D341Med (cell line): ENCODE measurements at places on chromosomes 2 and 18.

GRCh38 chr18:48662011-48662661, 123.3 kb downstream of the CTIF start:
- DNase-seq = no peak

- DNase-seq = no peak
Measured at GRCh38 chr18:77708826-77709506, 459.3 kb downstream of the GALR1 start.

DNA sequence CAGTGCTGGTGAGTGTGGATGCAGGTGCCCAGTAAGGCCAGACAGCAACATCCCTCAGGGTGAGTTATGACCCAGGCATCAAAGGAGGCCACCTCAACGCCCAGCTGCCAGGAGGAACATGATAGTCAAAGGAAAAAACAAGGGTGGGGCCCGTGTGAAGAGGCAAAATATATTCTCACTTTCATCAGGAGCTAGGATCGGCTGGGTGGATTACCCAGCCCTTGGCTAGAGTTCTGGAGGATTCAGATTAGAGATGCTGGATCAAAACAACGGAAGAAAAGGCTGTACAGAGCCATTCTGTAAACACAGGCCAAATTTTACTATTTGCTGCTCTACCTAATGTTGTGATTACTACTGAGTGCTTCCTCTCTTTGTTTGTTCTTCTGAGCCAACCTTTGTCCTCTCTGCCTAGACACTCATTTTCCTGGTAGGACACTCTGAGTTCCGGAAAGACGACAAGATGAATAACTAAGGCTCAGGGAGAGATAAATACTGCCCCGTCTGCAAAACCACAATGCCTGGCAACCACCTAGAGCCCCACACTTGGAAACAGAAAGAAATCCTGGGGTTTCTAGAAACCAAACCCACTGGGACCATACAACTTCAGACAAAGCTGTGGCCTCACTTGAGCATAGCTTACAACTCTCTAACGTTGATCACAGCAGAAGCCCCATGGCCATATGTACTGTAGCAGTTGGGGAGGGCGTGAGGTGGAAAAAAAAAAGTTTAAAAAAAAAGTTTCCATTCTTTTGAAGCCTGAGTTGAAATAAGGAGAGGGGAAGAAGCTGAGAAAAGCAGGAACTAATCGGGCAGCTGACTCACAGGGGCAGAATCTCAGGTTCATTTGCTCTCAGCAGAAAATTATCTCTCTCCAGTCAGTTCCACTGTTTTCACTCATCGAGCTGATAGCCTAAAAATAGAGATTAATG, 17.8 kb upstream of the PMAIP1 start:
- DNase-seq = no peak

- no peak for DNase-seq
Measured at GRCh38 chr2:227871375-227871791, at the start of gene DAW1. TSS of gene DAW1 (plus strand) at chr2:227871631. CDS start at chr2:227871690, 59 bp downstream.

DNA sequence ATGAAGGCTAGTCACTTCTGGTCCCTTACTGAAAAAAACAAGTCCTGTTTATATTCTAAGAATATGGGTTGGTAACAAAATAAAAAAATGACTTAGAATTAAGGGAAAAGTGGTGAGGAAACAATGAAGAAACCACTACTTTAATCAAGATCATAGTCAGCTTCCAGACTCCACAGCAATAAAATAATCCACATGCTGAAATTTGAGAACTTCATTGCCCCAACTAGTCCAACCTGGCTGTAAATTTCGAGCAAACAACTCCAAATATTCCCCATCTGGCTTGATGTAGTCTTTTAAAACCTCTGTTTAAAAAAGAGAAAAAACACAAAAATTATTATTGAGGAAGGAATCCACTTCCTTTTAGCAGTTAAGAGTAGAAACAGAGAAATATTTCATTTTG, 32.5 kb downstream of the METTL4 start:
- no peak for DNase-seq

- DNase-seq = no peak
Measured at GRCh38 chr2:163633291-163633690, 102.5 kb downstream of the FIGN start.

- DNase-seq = no peak
Measured at GRCh38 chr2:242056785-242057184, 187.3 kb downstream of the RTP5 start.

DNA sequence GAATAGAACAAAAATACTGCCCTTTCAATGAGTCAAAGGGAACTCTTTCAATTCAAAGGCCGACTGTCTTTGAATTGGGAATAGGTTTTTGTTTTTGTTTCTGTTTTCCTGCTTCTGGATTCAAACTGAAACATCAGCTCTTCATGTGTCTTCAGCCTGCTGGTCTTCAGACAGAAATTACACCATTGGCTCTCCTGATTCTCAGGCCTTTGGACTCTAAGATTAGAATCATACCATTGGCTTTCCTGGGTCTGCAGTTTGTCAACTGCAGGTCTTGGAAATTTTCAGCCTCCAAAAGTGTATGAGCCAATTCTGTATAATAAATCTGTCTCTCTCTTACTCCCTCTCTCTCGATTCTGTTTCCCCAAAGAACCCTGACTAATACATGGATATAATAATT, 31.1 kb downstream of the CTLA4 start:
- DNase-seq = no peak

DNA sequence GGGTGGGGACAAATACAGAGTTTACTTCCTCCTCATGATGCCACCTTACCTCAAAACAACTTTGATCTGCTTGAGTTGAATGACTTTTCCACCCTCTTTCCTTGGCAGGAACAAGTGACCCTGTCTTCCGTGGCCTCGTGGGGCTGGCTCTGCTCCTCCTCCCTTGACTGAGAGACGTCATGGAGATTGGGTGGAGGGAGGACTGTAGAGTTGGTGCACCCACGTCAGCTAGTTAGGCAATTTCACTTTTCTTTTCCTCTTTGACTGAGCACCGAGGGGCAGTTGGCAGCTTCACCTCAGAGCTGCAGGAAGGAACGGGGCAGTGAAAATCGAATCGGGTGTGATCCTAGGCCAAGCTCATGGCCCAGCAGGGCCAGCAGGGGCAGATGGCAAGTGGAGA, at the start of gene SP140:
Gene SP140, plus strand, starts transcription at position 251 of the 400 bp plus-strand sequence. Its CDS starts 109 bp downstream, at position 360.
- DNase-seq = no peak

DNA sequence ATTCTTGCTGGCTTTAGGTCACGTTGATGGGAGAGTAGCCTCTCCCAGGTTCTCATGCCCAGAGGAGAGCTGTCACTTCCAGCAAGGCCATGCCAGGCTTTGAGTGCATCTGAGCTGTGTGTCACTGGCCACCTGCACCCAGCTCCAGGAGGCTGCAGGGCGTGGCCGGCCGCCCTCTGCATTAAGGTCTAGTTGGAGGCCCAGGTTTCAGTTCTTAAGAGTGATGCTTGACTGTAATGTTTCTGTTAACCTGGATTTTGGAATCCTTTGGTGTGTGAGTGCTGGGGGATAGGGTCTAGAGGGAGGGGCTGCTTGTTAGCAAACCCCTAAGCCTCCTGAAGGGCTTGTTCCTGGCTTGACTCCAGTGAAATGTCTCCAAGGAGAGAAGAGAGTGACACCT, 140.1 kb downstream of the ACOXL start:
- DNase-seq = no peak

DNA sequence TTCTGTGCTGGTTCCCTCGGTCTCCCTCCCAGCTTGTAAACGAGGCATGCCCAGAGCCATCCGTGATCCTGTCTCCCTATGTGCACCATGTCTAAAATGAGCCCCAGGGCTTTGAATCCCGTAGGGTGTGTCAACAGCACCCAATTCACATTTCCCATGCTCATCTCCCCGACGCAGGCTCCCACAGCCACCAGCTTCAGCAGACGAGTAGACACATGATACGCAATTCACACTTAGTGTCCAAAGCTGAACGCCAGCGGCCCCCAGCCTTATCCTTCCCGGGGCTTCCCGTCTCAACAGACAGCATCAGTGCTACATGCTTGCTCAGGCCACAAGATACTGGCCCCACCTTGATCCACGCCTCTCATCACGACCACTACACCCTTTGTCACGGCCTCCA, 88.1 kb downstream of the EIPR1 start:
- DNase-seq = no peak

DNA sequence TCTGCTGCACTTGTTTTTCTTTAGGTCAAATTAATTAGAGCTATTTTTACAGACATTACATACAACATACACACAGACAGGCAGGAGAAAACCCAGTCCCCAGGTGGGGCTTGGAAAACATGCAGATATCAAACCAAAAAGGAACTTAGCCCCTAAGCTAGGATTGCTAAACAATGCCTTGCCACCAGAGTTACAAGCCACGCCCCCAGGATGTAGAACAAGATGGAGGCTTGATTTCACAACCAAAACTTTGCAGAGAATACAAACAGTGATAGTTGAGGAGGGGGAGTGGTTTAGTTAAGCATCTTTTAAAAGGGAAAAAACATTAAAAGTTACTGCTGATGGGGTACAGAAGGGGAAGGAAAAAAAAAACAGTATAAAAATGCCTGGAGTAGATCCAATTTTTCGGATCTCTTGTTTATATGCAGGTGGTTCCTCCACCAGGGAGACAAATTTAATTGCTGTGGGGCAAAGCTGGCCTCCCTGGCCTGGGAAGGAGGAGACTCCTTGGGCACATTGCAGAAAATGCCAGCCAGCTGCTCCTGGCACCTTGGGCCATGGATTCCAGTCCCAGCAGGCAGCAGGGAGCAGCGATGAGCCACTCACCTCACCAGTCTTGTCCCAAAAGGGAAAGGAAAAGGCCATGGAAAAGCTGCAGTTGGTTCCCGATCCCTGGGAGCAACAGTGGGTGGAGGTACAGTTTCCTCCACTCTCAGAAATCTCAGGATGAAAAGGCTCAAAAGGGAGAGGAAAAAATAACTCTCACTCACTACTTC, 348.4 kb upstream of the REG3G start:
- DNase-seq = peak; percentile 41

GRCh38 chr2:218008060-218009040, 5.6 kb upstream of the TNS1 start:
- DNase-seq = no peak

DNA sequence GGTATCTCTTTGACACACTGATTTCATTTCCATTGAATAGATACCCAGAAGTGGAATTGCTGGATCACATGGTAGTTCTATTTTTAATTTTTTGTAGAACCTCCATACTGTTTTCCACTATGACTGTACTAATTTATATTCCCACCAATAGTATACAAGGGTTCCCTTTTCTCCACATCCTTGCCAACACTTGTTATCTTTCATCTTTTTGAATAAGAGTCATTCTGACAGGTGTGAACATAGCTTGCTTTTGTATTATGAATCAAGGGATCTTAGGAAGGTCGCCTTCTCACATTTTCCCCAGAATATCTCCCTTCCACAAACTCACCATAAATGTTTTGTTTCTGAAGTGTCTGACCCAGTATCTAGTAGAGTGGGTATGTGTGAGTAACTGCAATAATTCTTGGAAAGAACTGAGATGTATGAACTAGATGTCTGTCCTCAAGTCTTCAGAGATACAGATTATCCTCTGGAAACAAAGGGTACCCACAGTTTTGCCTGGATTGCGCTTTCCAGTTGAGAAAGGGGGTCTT, 17.1 kb upstream of the SP3 start:
- no peak for DNase-seq

DNA sequence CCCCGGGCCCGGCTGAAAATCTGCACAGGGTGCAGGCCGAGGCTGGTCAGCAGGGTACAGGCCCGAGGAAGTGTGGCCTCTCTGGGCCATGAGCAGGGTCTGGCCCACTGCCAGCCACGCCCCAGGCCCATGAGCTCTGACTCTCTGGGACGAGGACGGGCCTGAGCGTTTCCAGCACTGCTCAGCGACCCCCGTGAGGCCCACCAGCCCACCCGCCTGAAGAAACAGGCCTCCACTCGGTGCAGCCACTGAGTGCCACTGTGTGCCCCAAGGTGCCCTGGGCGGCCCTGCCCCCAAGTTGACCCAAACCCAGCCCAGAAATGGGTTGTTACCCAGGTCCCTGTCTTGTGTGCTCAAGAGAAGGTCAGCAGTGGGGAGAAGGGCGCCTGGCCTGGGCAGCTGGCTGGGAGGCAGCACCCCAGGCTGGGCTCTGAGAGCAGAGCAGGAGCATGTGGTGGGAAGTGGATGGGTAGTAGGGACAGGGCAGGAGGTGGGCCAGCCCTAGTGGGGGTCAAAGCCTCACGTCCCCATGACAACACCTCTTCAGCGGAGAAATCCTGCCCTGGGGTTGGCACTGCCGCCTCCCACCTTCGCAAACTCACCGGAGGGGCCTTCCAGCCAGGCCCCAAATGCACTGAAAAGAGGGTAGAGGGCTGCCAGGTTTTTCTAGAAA, 2.1 kb upstream of the SNED1 start:
- DNase-seq = no peak

- peak; percentile 86 for DNase-seq
Measured at GRCh38 chr18:35143622-35144596, 96.9 kb upstream of the ZNF397 start.

- DNase-seq = no peak
Measured at GRCh38 chr2:97695744-97696143, 17.6 kb upstream of the ZAP70 start.

DNA sequence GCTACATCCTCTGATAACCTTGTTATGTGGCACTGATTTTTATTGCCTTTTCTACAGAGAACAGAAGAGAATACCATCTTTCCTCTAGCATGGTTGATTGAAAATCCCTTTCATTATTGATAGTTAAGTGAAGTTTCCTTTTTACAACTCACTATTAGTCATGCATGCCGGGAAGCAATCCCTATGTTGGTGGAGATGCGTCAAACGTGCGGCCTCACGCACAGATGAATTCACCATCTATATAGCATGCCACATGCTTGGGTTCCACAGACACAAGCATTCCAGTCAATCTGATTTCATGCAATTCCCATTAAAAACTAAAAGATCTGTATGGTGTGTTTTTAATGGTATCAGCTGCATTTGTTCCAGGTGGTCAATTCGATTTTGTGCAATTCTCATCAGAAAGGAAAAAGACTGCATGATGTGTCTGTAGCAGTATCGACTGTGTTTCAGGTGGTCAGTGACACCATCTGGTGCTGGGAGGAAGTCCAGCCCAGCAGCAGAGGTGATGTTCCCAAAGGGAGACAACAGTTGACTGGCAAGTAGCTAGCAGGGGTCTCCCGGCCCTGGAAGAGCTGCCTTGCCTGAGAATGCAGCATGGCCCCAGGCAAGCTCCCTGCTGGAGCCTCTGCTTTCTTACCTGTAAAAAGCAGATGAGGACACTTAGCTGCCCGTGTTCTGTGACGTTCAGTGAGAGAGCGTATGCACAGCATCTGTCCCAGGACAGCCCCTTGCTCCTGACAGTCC, 151.3 kb upstream of the NCK2 start:
- no peak for DNase-seq

- DNase-seq = no peak
Measured at GRCh38 chr18:48599391-48599790, 60.6 kb downstream of the CTIF start.

GRCh38 chr2:215637651-215638050, 201.8 kb upstream of the FN1 start:
- DNase-seq = no peak

- DNase-seq = peak; percentile 33
Measured at GRCh38 chr2:148565272-148565894, 79.2 kb upstream of the EPC2 start.

- DNase-seq = no peak
Measured at GRCh38 chr2:107717661-107718060, 109.0 kb upstream of the RGPD4 start.
